ENCODE measurements at places on chromosomes 12 and 14. TPM values are rescaled to one million over a fixed set of nuclear protein-coding genes. Genes with fewer than 3 reads are reported as not detected.

GRCh38 chr12:5581019-5581418 is 149.1 kb downstream of the NTF3 start:
- DNase-seq = peak; percentile 59

Gene LPAR5
- 2.3 TPM for polyA plus RNA-seq

Gene SPX
- 43.9 TPM for polyA plus RNA-seq

- DNase-seq = no peak
These were observed 5.7 kb downstream of the GNG2 start for GRCh38 chr14:51865953-51866747.

Gene HPD
- polyA plus RNA-seq = not detected

- DNase-seq = no peak
These were observed 26.5 kb downstream of the PLEKHG3 start for GRCh38 chr14:64730681-64731080.

Gene SERPINA10
- not detected for polyA plus RNA-seq

DNA sequence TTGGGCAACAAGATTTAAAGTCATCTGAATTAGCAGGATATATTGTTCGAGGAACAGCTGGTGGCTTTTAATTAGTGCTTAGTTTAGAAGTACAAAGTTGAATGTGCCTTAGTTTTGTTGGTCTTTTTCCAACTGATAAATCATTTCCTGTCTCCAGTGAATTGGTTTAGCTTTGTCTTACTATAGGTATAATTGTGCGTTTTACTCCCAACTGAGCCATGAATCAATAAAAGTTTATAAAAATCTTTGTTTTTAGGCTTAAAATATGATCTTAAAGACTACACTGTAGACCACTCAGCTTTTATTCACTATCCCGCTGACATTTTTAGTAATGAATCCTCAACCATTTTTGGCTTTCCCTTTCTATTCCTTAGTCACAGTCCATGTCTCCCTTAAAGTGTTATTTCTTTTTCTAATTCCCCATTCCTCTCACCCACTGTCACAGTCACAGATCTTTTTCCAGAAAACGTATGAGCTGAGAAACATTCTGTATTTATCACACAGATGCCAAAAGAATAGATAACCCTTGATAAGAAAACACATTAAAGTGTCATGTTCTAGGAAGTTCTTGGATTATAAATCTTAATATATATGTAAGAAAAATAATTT is 34.0 kb upstream of the ALG10 start:
- no peak for DNase-seq

- DNase-seq = no peak
These were observed 416.8 kb downstream of the ETNK1 start for GRCh38 chr12:23041774-23042173.

DNA sequence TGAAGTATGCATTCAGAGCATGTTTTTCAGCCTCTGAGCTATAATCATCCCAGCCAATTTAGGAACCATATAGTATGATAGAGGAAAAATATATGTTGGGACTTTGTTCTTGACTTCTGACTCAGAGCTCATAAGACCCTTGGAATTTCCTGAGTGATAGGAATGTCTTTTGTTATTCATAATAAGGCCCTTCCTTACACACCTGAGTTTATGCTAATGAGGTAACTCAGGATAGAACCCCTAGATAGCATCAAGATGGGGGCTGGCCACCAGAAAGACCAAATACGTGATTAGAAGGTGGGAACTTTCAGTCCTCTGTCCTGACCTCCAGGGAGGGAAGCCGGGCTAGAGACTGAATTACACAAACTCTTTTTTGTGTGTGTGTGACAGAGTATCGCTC is 32.4 kb upstream of the PLEK2 start:
- no peak for DNase-seq

- no peak for DNase-seq
These were observed 270.6 kb downstream of the NAV3 start for GRCh38 chr12:78101113-78101876.

- DNase-seq = no peak
These were observed 151.7 kb upstream of the AMIGO2 start for GRCh38 chr12:47231456-47231855.
